ENCODE measurements at places on chromosomes 5 and 9. TPM values are rescaled to one million over a fixed set of nuclear protein-coding genes. Genes with fewer than 3 reads are reported as not detected.

The ABLIM3 gene
- total RNA-seq, result 2.3 TPM

The PCDHA1 gene
- total RNA-seq, result not detected

The PSD2 gene
- 0.11 TPM for total RNA-seq

The COL5A1 gene
- total RNA-seq, result 10.9 TPM

The ADAMTS12 gene
- 1.1 TPM for total RNA-seq

The ZFP37 gene
- 0.64 TPM for total RNA-seq

The FOXD4L4 gene
- not detected for total RNA-seq

The SPINK7 gene
- total RNA-seq, result not detected

The PIP5K1B gene
- 59.2 TPM for total RNA-seq

The OTULINL gene
- 58.5 TPM for total RNA-seq

The PLCXD3 gene
- total RNA-seq, result 0.80 TPM

The CCL19 gene
- total RNA-seq, result 5.0 TPM

The BHMT2 gene
- total RNA-seq, result 0.90 TPM

The KCNIP1 gene
- 0.24 TPM for total RNA-seq

The PCDHGA6 gene
- 0.82 TPM for total RNA-seq

The DND1 gene
- total RNA-seq, result 0.89 TPM

The PCDHGC3 gene
- total RNA-seq, result 13.1 TPM

The OLFML2A gene
- total RNA-seq, result 12.1 TPM

The SHOC1 gene
- 0.37 TPM for total RNA-seq

The MGAT1 gene
- total RNA-seq, result 115 TPM

The RANBP6 gene
- 6.7 TPM for total RNA-seq

The SLC46A2 gene
- total RNA-seq, result not detected

The FGFR4 gene
- total RNA-seq, result 118 TPM

The STK32A gene
- 0.10 TPM for total RNA-seq

The LTC4S gene
- 5.3 TPM for total RNA-seq

The NDST1 gene
- 51.3 TPM for total RNA-seq

The IL3 gene
- total RNA-seq, result 0.25 TPM

The PTGS1 gene
- total RNA-seq, result 26.7 TPM

The PCDHGB5 gene
- 3.1 TPM for total RNA-seq

The FBLL1 gene
- total RNA-seq, result 0.58 TPM

The PCDHB14 gene
- 1.8 TPM for total RNA-seq

The UNC5A gene
- not detected for total RNA-seq

The DOK3 gene
- 8.9 TPM for total RNA-seq

The ZNF883 gene
- total RNA-seq, result 0.42 TPM
